ENCODE measurements at places on chromosomes 5 and 9.

DNA sequence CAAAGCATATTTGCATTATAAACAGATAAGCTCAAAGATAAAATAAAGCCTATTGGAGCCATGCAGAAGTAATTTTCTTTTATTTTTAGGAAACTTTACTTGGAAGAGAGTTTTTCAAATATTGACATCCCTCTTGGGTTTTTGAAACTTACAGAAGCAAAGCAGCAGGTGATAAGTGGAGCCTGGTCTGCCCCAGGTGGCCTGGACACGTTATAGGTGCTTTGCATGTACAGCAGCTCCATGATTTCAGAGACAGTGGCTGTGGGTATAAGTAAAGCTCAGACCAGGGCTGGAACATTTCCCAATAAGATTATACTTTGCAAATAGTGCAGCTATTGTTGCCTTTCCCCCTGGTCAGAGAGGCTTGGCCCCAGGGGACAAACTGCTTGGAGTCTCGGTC is 51.5 kb downstream of the CCDC192 start:
- no peak for DNase-seq

- DNase-seq, result no peak
Measured at GRCh38 chr5:168877132-168877892, 298.1 kb upstream of the PANK3 start.

DNA sequence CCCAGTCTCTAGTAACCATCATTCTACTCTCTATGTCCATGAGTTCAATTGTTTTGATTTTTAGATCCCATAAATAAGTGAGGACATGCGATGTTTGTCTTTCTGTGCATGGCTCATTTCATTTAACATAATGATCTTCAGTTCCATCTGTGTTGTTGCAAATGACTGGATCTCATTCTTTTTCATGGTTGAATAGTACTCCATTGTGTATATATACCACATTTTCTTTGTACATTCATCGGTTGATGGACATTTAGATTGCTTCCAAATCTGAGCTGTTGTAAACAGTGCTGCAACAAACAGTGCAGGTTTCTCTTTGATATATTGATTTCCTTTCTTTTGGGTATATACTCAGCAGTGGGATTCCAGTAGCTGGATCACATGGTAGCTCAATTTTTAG is 46.4 kb downstream of the S100Z start:
- no peak for DNase-seq

GRCh38 chr9:110183208-110184145 is 24.5 kb downstream of the C9orf152 start:
- peak; percentile 84 for DNase-seq

DNA sequence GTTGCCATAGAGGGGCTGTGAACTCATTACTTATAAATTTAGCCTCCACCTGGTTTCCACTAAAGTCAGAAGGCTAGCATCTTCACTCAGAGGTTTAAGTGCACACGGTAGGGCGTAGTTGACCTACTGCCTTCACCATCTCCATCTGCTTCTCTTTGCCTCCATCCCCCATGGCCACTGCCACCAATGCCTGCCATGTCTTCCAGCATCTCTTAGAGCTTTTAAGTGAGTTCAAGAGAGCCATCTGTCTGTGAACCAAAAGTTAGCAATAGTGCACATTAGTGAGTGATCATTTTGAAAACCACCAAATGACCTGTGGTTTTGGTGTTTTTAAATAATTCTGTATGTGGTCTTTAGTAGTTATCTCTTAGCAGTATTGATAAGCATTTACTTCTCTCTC is 102.0 kb downstream of the DMRTA1 start:
- no peak for DNase-seq

- no peak for DNase-seq
Measured at GRCh38 chr5:163874431-163874830, 369.0 kb downstream of the MAT2B start.

- no peak for DNase-seq
Measured at GRCh38 chr5:126754609-126755008, 22.3 kb upstream of the LMNB1 start.

- DNase-seq, result peak; percentile 50
Measured at GRCh38 chr5:135398160-135398854, 724 bp downstream of the MACROH2A1 start.

- DNase-seq, result no peak
Measured at GRCh38 chr5:38465061-38465460, 91.4 kb downstream of the LIFR start.

- no peak for DNase-seq
Measured at GRCh38 chr9:105246656-105247173, 2.3 kb downstream of the SLC44A1 start.

GRCh38 chr5:102737161-102737560 is 17.9 kb upstream of the PAM start:
- DNase-seq, result no peak

DNA sequence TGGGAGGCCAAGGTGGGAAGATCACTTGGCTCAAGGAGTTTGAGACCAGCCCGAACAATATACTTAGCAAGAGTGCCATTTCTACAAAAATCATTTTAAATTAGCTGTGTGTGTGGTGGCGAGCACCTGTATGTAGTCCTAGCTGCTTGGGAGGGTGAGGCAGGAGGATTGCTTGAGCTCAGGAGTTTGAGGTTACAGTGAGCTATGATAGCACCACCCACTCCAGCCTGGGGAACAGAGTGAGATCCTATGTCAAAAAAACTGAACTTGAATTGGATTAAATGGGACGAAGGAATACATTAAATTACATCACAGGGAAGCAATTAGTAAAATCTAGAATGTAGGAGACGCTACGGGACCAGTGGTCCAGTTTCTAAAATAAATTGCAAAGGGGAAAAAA is 6.4 kb upstream of the ETF1 start:
- no peak for DNase-seq

DNA sequence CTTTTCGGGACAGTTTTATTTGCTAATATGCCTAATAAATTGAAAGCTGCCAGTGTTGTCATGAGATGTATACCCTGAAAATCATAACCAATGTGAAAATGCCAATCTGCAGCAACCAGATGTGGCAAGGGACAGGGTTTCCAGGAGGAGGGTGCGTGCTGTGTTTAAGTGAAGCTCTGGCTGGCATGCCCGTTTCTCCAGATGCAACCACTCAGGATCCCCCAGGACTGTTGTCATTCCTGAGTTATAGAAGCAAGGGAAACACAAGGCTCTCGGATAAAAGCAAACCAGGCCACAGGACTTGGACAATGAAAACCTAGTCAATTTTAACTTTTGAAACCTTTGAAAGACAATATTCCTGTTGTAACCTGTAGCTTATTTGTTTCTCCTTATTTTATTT is 360.2 kb downstream of the SLIT3 start:
- no peak for DNase-seq

- no peak for DNase-seq
Measured at GRCh38 chr9:76877961-76878360, 28.0 kb downstream of the PRUNE2 start.

GRCh38 chr5:178237431-178238312 is 5.1 kb upstream of the PHYKPL start:
- DNase-seq, result peak; percentile 53

GRCh38 chr9:121620777-121621449 is 30.5 kb upstream of the DAB2IP start:
- peak; percentile 31 for DNase-seq

GRCh38 chr5:111854186-111854585 is 97.2 kb upstream of the NREP start:
- DNase-seq, result no peak

DNA sequence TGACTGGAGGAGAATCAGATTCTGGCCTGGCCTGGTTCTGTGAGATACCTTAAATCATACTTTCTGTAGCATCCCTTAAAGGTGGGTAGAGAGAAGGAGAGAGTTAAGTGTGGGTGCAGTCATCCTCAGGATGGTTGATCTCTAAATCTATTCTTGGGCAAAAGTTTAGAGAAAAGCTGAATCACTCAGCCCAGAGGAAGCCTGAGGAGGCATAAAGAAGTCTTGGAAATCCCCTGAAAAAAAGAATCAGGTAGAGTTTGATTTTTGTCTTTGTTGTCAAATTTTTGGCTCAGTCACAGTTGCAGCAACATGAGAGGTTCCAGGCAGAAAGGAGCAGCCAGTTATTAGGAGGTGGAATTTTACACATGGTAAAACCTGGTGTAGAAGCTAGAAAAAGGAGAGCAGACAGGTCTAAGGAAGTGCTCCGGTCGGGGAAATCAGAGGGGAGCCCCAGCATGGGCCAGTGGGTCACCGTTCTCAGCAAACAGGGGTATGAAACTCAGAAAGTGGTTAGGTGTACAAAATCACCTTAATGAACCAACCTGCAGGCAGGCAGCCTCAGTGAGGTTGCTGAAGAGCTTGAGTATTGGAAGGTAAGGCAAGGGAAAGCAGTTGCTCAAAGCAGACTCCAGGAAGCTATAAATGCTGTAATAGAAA is 116.2 kb upstream of the CNTLN start:
- DNase-seq, result peak; percentile 8

- peak; percentile 47 for DNase-seq
Measured at GRCh38 chr9:71643330-71643729, 125.0 kb downstream of the CEMIP2 start.

DNA sequence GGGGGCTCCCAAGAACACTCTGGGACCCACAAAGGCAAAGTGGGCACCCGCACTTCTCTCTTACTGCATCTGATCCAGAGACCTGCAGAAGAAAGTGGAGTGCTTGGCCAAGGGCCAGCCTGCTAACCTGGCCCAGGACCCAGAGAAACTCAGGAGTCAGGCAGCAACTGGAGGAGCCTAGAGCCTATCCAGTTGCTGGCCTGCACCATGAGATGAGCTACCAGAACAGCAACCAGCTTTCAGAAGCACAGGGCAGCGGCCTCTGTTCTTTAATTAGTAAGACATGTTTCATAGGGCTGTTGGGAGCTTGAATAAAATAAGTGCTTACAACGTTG is 298.3 kb downstream of the GADD45G start:
- no peak for DNase-seq

DNA sequence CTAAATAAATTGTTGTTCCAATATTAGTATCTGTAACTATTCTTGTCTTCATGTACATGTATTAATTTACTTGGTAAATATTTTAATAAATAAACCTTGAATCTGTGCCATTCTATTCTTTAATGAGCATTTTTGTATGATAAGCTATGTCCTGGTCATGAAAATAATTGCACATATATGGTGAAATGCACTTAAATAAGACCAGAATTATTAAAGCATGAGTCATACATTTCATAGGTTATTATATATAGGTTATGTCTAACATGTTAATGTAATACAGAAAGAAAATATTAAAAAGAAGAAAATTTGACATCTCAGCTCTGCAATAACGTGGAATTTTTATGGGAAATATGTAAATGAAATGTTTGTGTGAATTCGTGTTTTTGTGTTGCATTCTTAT is 1168.1 kb downstream of the TAF11L14 start:
- peak; percentile 23 for DNase-seq

GRCh38 chr5:109655841-109656240 is 33.9 kb upstream of the MAN2A1 start:
- DNase-seq, result peak; percentile 49

DNA sequence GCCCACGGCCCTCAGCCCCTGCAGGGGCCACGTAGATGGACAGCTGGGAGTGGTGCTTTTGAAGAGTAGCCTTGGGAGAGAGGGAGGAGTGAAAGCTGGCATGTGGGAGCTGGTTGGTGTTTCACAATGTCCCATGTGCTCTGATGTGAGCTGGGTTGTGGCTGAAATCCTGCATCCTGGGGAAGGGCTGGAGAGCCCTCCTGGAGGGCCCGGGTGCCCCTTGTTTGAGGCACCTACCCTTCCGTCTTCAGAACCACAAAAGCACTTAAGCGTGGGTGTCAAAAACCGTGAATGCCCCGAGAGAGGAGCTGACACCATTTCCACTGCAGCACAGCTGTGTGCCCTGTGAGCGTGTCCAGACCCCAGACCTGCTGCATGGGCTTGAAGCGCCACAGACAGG is 199.1 kb upstream of the ZNF618 start:
- peak; percentile 31 for DNase-seq

- DNase-seq, result peak; percentile 37
Measured at GRCh38 chr5:34047143-34047542, 4.1 kb upstream of the C1QTNF3 start.

DNA sequence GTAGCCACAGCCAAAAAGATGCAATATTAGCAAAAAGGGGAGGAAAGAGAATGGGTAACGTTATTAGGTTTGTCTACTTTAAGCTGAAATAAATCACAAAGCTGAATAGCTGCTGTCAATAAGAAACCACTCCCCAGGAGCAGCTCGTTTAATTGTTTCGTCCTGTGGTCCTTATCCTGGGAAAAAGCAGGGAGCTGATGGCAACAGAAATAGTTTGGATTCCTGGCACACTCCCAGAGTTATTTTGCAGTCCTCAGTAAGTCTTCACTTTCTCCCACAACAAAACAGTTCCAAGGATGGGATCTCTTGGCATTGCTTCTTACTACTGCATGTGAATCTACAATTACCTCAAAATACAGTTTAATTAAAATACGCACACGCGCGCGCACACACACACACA is 28.8 kb downstream of the FRMD3 start:
- no peak for DNase-seq

- DNase-seq, result no peak
Measured at GRCh38 chr5:28770307-28770706, 1731.9 kb upstream of the CDH9 start.

DNA sequence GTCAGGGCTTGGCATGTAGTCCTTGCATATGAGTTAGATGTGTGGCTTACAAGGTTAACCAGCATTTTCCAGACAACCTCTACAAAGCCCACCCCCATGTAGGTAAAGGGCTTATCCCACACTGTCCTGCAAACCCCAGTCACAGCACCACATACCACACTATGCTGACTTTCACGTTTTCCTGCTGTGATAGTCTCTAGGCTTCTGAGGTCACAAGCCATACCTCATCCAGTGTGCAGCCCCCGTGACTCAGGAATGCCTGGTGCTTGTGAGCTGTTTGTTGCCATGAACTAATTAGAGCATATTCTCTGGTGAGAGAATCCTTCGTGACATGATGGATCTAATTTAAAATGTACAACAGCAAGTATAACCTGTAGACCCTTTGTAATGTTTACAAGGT is 50.8 kb downstream of the ERAP1 start:
- DNase-seq, result no peak
